ENCODE measurements at places on chromosomes 1 and 21.

DNA sequence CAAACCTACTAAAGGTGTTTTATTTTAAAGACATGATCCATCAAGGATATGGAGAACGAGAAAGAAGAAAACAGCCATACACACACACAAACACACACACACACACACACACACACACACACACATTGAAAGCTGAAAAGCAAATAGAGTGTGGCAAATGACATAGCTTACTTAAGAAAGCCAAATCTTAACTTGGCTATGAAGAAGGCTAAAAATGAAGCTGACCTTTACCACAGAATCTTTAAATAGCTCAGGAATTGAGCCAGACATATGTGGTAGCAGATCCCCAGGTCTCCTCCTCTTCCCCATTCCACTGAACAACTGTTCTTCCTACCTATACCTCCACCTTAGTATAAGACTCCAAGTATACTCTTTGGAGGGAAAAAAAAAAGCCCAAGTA lies 185.6 kb downstream of the CLEC20A start:
- no peak for DNase-seq

- DNase-seq = no peak
Measured at GRCh38 chr1:67339623-67340343, 32.1 kb downstream of the IL12RB2 start.

DNA sequence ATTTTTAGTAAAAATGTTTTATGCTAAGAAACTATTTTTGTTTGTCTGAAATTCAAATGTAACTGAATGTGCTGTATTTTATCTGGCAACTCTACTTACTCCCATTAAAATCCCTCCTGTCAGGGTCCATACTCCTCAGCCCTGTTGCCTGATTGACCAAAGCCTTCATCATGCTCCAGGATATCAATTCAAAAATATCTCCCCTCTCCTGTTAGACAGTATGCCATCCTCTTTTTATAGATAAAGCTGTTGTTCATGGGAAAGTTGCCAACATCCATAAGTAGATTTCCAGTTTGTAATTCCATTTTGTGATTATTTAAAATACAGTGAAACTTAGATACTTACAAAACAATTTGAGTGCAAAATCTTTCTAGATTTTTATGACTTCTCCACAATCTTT lies 65.7 kb downstream of the DTL start:
- no peak for DNase-seq

- DNase-seq = no peak
Measured at GRCh38 chr1:217021956-217022355, 298.7 kb upstream of the ESRRG start.

GRCh38 chr1:59143133-59143487 lies 153.8 kb upstream of the FGGY start:
- no peak for DNase-seq

GRCh38 chr21:14559102-14559501 lies 13.0 kb upstream of the SAMSN1 start:
- DNase-seq = no peak

- DNase-seq = no peak
Measured at GRCh38 chr21:41932191-41932575, 21.6 kb downstream of the C2CD2 start.

- no peak for DNase-seq
Measured at GRCh38 chr1:178266619-178267066, 172.7 kb downstream of the RASAL2 start.

DNA sequence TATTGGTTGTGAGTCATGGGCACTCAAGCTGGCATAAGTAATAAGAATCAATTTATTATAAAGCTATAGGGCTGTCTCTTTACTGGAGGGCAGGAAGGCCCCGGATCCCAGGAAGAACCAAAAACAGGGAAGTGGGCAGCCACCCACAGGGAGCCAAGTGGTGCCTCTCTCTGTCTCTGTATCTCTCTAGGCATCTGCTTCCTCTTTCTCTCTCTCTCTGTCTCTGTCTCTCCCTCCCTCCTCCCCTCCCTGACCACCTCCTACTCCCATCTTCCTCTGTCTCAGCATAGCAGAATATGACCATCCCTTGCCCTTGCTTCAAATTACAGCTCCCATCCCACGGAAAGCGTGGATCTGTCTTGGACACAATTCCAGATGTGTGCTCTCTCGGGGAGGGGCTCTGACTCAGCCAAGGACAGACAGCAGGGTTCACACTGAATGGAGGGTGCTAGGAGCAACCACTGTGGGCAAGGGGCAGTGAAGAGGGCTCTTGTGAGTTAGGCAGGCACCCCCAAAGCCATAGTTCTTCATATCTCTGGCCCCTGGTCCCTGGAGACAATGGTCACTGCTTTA lies 80.4 kb upstream of the LPGAT1 start:
- no peak for DNase-seq

GRCh38 chr1:196608390-196609369 lies at the start of gene KCNT2:
Gene KCNT2 (minus strand): TSS chr1:196608440. CDS start chr1:196608309, 131 bp downstream.
- DNase-seq = no peak

DNA sequence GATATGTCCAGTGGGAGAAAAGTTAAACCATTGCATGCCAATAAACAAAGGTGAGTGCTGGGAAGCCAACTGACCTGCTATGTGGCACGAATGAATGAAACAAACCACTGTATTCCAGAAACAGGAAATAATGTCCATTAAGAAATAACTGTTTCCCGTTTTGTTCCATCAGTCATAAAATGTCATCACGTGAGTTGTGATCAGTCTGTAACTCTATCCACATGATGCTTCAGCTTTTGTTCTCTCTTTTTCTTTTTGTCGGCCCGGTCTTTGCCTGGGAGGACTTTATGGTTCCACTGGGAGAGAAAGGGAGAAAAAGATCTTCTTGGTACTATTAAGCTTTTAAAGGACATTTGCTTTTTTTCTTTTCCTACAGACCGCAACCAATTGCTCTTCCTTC lies 179.9 kb downstream of the TGFB2 start:
- no peak for DNase-seq

GRCh38 chr1:168628807-168629206 lies 52.4 kb downstream of the XCL1 start:
- DNase-seq = no peak

DNA sequence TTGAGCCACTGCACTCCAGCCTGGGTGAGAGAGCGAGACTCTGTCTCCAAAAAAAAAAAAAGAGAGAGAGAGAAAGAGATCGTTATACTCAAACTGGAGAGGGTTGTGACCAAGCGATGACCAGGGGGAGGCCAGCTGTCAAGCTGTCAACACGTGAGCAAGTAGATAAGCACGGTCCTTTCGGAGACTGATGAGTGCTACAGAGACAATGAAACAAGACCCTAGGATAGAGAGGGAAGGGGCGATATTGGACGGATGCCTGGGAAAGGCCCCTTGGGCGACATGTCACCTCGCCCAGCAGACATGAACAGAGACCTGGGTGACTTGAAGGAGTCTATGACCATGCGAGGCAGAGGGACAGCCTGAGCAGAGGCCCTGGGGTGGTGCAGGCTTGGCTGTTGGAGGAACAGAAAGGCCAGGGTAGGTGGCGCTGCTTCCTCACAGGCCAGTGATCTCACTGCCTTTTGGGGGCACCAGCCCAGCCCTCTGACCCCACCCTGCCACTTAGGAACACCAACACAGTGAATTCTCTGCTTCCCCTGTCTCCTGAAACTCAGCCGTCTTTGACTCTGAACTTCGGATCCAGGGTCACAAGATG lies 100.8 kb upstream of the IFFO2 start:
- DNase-seq = no peak

DNA sequence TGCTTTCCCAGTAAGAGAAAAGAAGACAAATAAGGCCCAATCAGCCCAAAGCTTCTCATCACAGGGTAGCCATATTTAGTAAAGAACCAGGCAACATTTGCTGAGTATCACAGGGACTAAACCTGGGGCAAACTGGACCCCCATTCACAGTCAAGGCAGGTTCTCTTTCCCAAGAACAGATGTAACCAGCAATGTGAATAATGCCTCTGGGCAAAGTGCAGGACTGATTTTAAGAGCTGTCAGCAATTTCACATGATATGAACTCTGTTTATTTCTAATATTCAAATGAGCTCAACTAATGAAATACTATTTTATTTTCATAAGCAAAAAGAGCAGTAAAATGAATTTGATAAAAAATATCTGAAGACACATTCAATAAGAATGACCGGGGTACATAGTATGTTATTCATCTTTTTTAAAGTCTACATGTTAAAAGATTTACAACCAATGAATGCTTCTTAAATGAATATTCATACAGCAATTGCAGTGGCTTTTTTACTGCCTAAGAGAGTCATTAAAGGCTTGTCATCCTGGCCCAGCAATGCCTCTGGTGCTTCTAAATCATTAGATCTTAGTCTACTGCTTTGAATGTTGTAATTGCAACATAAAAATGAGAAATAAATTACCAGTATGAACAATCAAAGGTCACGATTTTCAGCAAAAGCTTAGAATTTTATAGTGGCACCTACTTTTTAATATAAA lies 308.8 kb downstream of the SMYD3 start:
- no peak for DNase-seq

GRCh38 chr21:36883532-36884486 lies 82.7 kb downstream of the HLCS start:
- no peak for DNase-seq

GRCh38 chr1:235351441-235351840 lies 15.8 kb upstream of the TBCE start:
- DNase-seq = no peak

GRCh38 chr1:1328254-1328653 lies 2.8 kb upstream of the TAS1R3 start:
- no peak for DNase-seq

DNA sequence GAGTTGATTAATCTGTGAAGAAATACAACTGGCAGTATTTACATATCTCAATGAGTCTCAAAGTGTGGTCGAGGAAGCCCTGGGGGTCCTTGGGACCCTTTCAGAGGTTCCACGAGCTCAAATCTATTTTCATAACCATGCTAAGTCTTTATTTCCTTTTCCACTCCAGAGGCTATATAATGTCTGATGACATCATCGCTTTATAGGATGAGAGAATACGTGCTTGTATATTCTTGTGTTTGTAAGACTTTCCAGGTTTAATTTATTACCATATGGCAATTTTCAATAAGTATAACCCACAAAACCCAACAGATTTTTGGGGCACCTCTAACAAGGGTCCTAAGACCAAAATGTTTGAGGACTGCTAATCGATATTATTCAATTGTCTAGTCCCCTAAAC lies 1.4 kb upstream of the SLC19A2 start:
- DNase-seq = no peak

DNA sequence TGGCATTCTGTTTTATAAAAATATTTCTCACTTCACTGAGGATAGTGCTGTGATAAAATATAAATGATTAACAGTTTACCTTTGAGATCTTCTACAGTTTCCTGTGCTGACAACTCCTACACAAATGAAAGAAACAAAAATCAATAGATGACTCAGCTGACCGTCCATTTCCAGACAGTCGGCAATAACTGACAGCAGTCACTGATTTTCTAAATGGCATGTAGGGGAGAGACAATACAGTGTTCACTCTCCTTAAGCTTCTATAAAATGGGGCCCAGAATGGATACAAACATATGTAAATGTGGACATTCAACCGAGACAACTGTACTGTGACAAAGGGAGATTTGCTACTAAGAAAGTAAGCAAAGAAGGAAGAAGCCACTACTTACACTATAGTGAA lies 34.3 kb downstream of the PCNX2 start:
- no peak for DNase-seq

DNA sequence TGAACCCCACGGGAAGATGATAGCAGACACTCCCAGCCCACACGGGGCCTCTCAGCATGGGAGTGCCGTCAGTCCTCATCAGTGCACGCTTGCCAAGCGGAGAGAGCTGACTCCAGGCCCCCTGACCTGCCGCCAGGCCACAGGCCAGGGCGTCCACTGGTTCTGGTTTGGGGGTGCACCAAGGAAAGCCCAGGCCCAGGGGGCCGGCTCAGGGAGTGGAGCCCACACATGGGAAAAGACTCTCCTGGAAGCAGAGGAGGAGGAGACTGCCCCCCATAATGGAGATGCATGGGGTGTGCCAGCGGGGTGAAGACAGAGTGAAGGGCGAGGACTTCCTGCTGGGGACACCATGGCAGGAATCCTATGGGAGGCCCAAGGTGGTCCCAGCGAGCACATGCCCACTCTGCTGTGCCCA lies 6.4 kb downstream of the TRIM11 start:
- DNase-seq = no peak

- DNase-seq = no peak
Measured at GRCh38 chr1:21022279-21023040, 154.2 kb downstream of the EIF4G3 start.

DNA sequence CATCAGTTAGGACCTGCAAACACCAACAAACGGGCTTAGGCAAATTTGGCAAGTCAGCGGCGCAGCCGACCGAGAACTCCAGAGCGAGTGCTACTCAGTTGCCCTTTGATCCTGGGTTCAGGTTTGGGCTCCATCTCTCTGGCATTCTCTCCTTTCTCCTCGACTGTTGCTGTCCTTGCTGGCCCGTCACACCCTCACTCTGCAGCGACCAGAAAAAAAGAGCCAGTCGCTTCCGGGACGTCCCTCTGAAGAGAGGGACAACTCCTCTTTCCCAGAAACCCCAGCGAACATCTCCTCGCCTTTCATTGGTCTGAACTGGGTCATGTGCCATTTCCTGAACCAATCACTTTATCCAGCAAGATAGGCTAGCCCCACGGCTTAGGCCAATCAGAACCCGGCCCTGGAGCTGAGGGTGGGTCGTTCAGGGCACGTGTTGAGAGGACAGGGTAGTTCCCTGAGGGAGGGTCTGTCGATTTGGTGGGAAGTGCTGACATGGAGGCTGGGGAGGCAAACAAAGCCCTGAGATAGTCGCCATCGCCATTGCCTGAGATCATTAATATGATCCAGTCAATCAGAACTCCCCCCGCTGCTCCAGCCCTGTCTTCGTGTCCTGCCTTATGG lies 113.7 kb downstream of the PTPRU start:
- no peak for DNase-seq

DNA sequence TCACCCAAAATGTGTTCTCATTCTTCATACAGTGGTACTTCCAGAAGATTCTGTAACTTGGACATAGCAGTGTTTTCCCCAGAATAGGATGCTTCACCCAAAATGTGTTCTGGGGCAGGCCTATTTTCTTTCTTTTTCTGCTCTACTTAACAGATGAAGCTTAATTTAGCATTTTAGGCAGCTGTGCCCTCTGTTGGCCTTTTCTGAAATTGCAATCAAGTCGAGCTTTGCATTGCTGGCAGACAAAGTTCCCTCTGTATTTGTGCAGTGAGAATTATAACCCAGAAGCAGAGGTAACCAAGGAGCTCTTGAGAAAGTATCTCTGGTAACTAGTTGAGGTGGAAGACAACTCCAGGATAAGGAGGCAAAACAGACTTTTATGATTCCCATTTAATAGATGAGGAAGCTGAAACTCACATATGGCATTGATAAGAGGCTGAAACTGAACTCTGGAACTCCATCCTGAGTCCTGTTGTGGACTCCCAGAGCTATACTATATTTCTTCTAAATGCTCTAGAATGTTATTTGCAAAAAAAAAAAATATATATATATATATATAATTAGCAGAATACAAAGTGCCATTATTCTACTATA lies 50.3 kb upstream of the L1TD1 start:
- DNase-seq = no peak

- DNase-seq = no peak
Measured at GRCh38 chr1:117499071-117499470, 106.8 kb upstream of the TENT5C start.

All from effector CD8-positive, alpha-beta T cell (primary cell).